Frontal cortex (tissue), 4 donors: ENCODE measurements at places on chromosomes 1 and 21. TPM values are rescaled to one million over a fixed set of nuclear protein-coding genes. Genes with fewer than 3 reads are reported as not detected.

- DNase-seq, result no peak
Observed at GRCh38 chr1:52191395-52191965, 49.6 kb downstream of the ZFYVE9 start.

DNA sequence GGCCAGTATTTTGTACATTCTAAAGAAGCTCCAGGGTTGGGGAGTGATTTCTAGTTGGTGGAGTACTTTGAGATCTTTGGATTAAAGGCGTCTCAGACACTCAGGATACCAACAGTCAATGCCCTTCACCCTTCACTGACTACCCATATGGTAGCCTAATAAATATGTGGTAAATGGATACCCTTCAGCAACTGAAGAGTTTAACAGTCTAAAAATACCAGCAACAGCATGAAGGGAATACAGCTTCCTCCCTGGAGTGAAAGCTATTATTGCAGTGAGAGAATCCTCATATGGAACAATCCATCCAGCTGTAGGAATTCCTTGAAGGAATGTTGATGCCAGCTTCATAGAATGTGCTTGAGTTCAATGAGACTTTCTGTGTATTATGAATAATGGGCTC lies 26.8 kb downstream of the DNAJC11 start:
- no peak for DNase-seq

The OR2T35 gene
- total RNA-seq, result under 0.01 TPM

The OR2T11 gene
- total RNA-seq, result not detected

The GREM2 gene
- 14.7 TPM for total RNA-seq

DNA sequence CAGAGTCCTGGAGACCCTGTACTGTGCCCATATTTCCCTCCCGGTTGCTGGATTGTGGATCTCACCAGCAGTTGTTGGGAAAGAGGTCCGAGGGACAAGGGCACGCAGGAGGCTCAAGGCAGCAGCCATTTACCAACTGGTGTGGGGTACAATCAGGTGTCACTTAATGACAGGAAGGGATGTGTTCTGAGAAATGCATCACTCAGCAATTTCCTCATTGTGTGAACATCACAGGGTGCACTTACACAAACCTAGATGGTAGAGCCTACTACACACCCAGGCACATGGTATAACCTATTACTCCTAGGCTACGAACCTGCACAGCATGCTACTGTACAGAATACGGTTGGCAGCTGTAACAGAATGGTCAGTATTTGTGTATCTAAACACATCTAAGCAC lies 20.7 kb downstream of the SLC44A3 start:
- DNase-seq, result no peak

- peak; percentile 14 for DNase-seq
Observed at GRCh38 chr1:20100632-20101355, 18.5 kb downstream of the PLA2G2D start.

GRCh38 chr1:200150721-200151120 lies 123.2 kb downstream of the NR5A2 start:
- no peak for DNase-seq

The KANK4 gene
- total RNA-seq, result 1.2 TPM

The FAM151A gene
- total RNA-seq, result not detected

The CD244 gene
- total RNA-seq, result not detected

The GJA4 gene
- total RNA-seq, result 3.3 TPM

GRCh38 chr1:193229136-193229535 lies 42.7 kb upstream of the B3GALT2 start:
- no peak for DNase-seq

The MTFR1L gene
- total RNA-seq, result 33.0 TPM

DNA sequence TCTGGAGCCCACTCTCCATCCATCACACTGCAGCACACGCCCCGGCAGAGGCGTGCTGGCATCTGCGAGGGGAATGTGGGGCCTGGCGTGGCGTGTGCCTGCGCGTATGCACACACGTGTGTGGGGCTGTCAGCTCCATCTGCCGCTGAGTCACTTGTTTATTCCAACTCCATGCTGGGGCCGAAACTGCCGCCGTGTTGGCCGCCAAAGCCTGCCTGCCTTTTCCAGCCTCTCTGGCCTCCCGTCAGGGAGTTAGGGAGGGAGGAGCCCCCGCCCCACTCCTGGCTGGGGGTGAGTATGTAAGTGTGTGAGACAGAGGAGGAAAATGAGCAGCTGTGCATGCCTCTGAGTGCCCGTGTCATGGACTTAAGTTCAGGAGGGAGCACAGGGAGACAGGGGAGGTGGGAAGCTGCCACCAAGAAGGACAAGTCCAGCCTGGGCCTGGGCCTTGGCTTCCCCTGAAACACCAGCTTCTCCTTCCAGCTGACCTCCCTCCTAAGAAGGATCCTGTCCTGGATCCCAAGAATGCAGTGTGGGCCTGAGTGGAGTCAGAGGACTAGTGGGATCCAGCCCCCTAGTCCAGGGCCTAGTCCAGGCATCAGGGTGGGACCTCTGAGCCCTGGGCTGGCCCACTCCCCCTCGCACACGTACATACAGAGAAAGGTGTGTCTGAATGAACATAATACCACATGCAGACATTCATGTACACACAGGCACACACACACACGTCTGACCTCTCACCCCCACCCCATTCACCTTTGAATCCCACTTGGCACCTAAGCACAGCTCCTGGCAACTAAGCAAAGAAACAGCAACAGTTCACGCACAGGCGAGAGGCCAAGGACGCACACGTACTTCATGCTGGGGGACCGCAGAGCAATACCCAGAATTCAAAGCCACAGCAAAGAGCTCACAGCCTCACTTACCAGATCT lies 24.7 kb downstream of the MEF2D start:
- DNase-seq, result no peak

The OXCT2 gene
- 0.82 TPM for total RNA-seq

The ZNF683 gene
- total RNA-seq, result not detected
